ENCODE measurements at places on chromosomes 6 and 20. TPM values are rescaled to one million over a fixed set of nuclear protein-coding genes. Genes with fewer than 3 reads are reported as not detected.

Gene CCDC170
- total RNA-seq = not detected

Gene KDM1B
- 10.0 TPM for total RNA-seq

- no peak for DNase-seq
These were observed 33.2 kb upstream of the MARCKS start for GRCh38 chr6:113823916-113824315.

GRCh38 chr6:28203201-28203600, 21.9 kb upstream of the ZSCAN9 start:
- no peak for DNase-seq

Gene CST4
- total RNA-seq = not detected

DNA sequence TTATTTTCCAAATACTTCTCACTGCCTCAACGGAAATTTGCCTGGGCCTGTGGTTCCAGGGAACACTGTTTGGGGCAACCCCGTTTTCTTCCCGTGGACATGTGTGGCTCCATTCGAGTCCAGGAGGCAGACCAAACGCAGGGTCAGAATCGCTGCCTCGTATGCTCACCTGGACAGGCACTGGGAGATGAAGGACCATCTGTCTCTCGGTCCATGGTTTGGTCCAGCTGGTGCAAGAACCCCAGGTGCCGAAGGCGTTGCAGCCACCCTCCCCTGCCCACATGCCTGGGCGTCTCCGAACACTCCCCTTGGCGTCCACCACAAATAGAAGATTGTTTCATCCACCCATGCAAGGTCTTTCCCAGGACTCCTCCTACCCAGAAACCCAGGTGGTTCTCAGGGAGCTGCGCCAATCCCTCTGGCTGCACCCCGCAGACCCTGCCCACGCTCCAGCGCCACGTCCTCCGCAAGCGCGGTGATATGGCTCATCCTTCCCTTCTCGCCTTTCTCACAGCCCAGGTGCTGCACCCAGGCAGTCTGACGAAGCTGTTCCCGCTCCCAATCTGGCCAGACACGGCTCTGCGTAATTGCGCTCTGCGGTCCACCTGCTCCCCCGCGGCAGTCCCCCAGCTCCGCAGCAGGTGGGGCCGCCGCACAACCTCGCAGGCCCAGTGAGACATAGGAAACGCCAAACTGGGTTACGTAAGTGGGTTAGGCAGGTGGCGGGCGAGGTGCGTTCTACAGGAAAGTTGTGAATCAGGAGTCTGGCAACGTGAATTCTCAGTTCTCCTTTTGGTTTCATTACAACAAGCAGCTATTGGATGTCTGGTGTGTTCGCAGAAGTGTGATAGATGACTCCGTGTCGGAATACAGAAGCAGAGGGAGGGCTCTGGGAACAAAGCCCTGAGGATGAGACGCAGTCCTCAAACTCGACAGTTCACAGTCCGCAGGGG, 146.2 kb upstream of the ECI2 start:
- DNase-seq = peak; percentile 39

All from activated naive CD4-positive, alpha-beta T cell treated with anti-CD3 and anti-CD28 coated beads, Interleukin-2, amount 50 U/mL, for 72 hours (primary cell).